Naive thymus-derived CD8-positive, alpha-beta T cell (primary cell): ENCODE measurements at places on chromosomes 1 and 21. TPM values are rescaled to one million over a fixed set of nuclear protein-coding genes. Genes with fewer than 3 reads are reported as not detected.

- DNase-seq: no peak
These were observed 23.8 kb downstream of the IER5 start for GRCh38 chr1:181112071-181112929.

The IL20 gene
- not detected for total RNA-seq

GRCh38 chr1:35080171-35080854, 1.1 kb downstream of the ZMYM1 start:
- DNase-seq: no peak

DNA sequence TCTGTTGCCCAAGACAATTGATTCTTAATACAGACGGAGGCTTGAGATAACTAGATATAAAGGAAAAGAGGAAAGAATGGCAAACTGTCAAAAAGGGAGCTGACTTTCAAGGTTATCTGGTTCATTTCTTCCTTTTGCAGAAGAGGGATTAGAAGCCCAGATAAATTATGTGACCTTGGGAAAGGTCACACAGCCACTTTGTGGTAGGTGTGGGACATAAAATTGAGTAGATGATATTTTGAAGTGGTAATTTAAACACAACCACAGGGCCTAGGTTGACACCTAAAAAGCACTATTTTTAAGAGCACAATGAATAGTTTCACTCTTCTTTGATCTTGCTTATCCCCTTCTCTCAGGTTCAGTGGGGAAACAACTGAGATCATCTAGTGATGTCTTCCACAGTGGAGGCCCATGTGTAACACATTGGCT, 16.9 kb upstream of the KIAA0040 start:
- peak; percentile 64 for DNase-seq

DNA sequence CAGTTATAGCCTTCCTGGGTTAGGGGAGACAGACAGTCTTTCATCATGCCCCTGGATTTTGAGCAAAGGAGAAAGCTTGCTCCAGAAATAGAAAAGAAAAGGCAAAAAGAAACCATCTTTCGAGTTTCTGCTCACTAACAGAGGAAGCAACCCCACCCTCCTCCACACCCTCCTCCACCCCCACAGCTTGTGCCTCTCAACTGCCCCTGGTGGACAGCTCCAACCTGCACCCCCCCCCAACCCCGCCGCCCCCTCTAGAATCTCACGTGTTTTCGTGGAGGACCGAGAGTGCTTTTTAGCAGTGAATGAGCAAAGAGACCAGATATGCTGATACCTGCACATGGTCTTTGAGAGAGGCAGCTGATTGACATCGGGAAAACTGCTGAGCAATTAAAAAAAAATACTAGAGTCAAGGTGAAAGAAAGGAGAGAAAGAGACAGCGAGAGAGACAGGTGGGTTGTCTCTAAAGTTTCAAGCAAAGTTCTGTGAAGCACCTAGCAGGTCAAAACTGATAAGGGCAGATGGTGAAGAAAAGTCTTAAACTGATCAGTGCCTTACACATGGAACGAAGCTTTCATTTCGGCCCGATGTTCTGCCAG, 358.3 kb downstream of the KIF26B start:
- DNase-seq: no peak

The OR2L8 gene
- total RNA-seq: not detected

- no peak for DNase-seq
These were observed 11.9 kb downstream of the GBP5 start for GRCh38 chr1:89260566-89261255.

GRCh38 chr1:51314974-51315373, 15.4 kb downstream of the TTC39A start:
- no peak for DNase-seq

GRCh38 chr1:180908074-180908765, 4.5 kb upstream of the KIAA1614 start:
- DNase-seq: no peak

GRCh38 chr1:214621236-214621635, 18.2 kb downstream of the CENPF start:
- DNase-seq: no peak

DNA sequence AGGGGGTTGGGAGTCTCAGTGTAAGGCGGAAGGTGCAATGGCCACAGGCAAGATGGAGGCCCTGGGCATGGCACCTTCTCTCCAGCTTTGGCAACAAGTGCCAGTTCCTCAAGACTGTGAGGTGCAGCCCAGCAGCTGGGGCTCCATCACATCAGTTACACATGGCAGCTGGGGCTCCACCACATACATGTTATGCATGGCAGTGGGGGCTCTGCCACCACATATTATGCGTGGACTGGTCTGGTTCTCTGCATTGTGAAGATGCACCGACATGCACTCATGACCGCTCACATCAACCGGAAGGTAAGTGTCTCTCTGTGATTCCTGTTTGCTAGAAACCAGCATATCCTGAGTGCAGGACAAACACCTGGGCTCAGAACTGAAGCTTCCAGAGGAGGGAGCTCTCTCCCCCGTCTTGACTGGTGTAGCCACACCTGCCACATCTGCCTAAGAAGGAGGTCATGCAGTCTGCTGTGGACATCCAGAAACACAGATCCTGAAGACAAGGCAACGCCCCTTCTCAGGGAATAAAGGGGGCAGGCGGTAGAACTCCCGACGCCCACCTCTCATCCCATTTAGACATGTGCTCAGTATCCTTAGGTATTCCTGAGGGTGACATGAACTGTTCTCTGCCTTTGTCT, 104.1 kb upstream of the TMPRSS2 start:
- DNase-seq: no peak

The SLC27A3 gene
- total RNA-seq: 18.5 TPM

DNA sequence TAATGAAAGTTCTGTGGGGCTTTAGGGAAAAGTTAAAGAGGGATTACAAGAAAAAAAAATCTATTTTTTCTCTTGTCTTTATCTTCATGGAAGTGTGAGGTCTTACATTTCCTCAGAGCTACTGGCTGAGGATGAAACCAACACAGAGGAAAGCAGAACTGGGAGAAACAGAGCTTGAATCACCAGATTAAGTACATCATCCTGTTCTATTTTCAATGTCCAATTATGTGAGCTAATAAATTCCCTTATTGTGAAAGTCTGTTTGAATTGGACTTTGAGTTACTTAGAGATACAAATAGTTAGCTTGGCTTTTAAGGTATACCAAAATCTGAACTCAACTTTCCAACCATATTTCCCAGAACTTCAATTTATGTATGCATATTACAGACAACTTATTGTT, 69.2 kb downstream of the LPGAT1 start:
- no peak for DNase-seq

The PLD5 gene
- not detected for total RNA-seq

DNA sequence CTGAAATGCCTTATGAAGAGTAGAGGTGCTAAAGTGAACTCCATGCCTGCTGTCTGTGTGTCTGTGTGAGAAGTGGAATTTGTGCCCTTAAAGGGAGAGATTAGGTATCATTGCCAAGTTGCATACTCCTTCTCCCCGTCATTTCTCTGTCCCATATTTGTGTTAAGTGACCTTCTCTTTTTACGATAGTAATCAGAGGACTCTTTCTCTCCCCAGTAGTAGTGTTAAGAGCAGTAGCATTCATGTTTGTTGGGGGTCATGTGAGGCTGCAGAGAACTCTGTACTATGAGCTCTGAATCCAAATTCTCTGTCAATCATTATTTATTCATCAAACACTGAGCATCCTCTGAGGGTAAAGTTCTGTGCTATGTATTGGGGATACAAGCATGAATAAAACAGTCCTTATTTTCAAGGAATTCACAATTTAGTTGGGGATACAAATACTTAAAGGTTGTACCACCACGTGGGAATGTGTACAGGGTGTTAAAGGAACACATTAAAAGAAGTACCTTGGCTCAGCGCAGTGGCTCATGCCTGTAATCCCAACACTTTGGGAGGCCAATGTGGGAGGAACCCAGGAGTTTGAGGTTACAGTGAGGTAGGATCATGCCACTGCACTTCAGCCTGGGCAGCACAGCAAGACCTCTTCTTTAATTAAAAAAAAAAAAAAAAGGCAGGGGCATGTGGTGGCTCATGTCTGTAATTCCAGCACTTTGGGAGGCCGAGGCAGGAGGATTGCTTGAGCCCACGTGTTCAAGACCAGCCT, 24.8 kb upstream of the KCNQ4 start:
- DNase-seq: no peak

GRCh38 chr1:72648465-72648864, 366.1 kb upstream of the NEGR1 start:
- no peak for DNase-seq

GRCh38 chr1:172929006-172929405, 121.7 kb downstream of the TNFSF18 start:
- DNase-seq: no peak

The NEGR1 gene
- total RNA-seq: not detected

DNA sequence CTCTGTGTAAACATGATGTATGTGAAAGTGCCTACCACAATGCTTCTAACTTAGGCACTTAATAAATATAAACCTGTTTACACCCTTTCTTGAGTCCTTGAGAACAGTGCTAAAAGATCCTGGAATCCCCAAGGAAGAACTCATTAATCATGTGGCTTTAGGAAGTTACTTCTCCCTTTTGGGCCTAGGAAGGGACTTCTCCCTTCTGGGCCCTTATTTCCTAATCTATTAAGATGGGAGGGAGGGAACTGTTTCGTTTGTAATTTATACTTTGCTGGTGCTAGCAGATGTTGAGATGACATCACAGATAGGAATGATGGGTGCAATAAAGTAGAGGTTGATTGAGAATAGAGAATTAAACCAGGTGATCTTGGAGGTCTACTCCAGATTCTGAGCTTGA, 1.2 kb downstream of the BTF3L4 start:
- no peak for DNase-seq

DNA sequence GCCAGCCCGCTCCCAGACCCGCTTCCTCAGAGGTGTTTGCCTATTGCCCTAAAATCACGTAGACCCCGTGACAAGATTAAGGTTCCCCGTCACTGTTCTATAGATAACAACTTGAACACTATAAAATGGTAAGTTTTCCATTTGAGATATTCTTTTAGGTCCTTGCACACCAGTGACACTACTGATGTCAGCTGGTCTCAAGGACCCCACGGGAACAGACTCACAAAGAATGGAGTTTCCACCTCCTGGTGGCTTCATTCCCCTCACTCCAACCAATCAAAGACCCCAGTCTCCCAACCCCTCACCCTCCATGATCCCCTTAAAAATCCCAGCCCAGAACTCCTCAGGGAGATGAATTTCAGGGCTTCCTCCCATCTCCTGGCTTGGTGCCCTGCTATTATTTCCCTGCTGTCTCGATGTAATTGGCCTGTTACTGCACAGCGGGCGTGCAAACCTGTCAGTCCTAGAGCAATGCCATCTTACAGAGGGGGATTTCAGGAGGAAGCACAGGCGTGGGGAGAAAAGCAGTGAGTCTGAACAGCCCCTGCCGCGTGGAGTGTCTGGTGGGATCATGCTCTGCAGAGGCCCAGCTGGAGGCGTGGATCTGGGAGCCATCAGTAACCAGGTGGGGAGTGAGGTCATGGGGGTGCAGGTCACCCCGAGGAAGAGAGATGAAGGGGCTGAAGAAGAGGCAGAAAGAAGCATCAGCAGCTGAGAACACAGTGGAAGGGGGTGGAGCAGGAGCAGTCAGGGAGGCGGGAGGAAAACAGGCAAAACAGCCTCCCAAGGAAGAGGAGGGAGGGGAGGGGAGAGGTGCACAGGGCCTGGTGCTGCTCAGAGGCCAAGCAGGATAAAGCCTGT, 35.1 kb upstream of the LBR start:
- DNase-seq: no peak

DNA sequence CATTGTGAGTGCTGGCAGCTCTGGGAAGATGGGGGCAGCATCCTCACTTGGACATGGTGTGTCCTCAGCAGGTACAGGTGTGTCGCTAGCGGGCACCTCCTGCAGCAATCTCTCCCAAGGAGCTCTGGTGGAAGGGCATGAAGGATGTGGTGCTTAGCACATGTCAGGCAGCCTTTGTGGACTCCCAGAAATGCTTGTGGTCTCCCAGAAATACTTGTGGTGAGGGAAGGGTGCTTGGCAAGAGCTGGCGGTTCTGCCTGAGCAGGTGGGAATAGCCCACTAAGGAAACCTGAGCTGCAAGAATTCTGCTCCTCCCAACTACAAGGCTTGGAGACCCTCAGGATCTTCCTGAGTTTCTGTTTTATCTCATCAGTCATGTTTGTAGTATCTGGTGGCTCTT, 371.6 kb downstream of the PRDM2 start:
- DNase-seq: no peak

The AIM2 gene
- total RNA-seq: 0.86 TPM

The FCER1A gene
- total RNA-seq: not detected

The TAS1R1 gene
- not detected for total RNA-seq

GRCh38 chr1:170620164-170620563, 43.8 kb upstream of the PRRX1 start:
- DNase-seq: no peak

The GABRD gene
- not detected for total RNA-seq

The TUFT1 gene
- total RNA-seq: 3.2 TPM

The TPRG1L gene
- total RNA-seq: 61.7 TPM

The SLC5A9 gene
- not detected for total RNA-seq

DNA sequence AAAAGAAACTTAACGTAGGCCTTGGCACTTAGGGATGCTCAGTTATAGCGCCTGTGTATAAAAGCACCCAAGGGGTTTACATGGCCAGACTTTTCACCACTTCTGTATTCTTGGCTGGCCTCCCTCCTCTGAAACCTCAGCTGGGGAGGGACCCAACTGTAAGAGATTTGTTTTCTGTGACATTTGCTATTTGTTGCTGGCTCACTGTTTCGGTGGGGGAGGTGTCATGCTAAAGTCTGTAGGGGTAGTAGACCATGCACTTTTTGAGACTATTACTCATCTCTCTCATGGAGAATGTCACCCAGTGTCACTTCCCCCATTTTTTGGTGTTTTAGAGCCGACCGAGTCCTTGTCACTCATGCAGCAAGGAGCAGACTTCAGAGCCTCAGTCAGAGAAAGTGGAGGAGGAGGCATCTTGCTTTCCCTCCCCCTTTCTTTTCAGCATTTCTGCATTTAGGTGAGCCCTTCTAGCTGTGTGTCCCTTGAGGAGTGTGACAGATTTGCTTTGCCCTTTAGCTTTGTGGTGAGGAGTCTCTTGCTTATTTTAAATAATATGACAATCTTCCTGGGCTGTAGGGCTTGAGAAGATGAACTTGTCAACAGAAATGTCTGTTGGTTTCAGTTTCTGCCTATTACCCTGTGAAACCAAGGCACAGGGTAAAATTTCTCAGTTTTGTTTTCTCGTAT, 160.1 kb downstream of the FASLG start:
- no peak for DNase-seq

GRCh38 chr1:235455097-235455496, 49.2 kb downstream of the B3GALNT2 start:
- no peak for DNase-seq

- DNase-seq: no peak
These were observed 430.8 kb downstream of the DISC1 start for GRCh38 chr1:232057217-232057895.

- no peak for DNase-seq
These were observed 45.4 kb upstream of the IPO9 start for GRCh38 chr1:201783572-201783971.

The SPRR3 gene
- total RNA-seq: not detected

- no peak for DNase-seq
These were observed 15.6 kb downstream of the TAL1 start for GRCh38 chr1:47216278-47217059.

The FAM163A gene
- not detected for total RNA-seq

The TMEM125 gene
- total RNA-seq: not detected

The MRPL55 gene
- 61.9 TPM for total RNA-seq

The CCDC17 gene
- total RNA-seq: 9.4 TPM
